ENCODE measurements at places on chromosomes 2 and 18.
A peak's percentile ranks its signal among the peaks of the same experiment; 100 is the strongest.

GRCh38 chr2:118265873-118266455 lies 177.7 kb downstream of the INSIG2 start:
- H3K4me1 ChIP-seq: no peaks in the 10 kb centered on the region
- no peak for DNase-seq
- H3K36me3 ChIP-seq: no peaks in the 10 kb centered on the region

DNA sequence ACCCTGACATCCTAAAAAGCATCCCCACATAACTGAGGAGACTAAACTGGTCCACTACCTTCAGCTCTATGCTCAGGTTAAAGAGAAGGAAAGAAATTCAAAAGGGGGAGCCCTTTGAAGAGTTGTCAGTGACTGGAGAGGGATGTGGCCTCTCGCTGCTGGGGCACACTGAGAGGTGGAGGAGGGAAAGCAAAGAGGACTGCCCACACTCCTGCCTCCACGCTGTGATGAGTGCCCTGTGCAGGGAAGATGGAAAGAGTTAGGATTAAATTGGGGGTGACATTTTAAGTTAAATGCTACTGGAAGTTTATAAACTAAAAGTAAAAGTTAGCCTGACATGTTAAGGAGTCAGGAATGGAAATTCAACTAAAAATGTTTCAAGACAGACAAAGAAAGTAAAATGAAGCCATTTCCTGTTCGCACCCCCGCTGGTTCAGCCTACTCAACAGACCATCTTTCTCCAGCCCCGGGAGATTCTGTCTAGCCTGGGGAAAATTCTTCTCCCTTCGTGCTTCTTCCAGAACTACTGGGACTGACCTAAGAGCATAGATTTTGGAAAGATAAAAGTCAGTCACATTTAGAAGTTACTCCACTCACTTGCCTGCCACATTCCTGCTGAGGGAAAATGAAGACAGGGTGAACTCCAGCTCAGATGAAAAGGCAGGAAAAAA lies 17.8 kb upstream of the INO80C start:
- H3K27ac ChIP-seq: no peak overlapping the region
- H3K4me3 ChIP-seq: no peak overlapping the region
- H3K4me1 ChIP-seq: peaks cover 1% of the 10 kb centered on the region
- no peaks in the 10 kb centered on the region for H3K27me3 ChIP-seq

DNA sequence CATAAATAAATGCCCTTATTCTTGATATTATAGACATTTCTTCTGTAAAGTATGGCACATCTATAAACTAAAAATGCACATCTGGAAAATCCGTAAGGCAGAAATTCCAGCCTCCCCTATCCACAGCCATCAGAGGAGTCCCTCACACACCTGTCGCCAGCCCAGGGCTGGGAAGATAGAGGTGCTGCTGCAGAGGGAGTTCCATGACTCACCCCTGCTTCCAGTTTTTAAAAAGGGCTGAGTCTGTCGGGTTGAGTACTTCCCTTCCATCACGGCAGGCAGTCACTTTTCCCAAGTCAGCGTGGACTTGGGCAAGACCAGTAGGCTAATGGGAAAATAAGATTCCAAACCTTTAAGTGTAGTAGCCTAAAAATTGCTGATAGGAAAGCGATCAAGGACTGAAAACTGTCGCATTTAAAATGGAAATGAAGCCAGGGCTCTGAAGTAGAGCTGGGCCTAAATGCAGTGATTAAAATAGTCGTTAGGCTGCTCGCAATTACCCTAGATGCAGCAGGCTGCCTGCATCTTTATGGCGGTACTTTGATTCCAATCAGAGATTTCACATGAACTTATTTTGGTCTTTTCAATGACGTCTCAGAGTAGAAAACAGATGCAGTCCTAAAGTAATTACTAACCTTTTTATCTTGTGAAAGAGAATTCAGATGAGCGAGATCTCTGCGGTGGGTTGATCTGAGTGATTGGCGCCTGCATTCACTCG lies 280.5 kb downstream of the AGAP1 start:
- DNase-seq: no peak
- H3K4me3 ChIP-seq: no peak overlapping the region
- H3K36me3 ChIP-seq: no peaks in the 10 kb centered on the region
- H3K27me3 ChIP-seq: no peaks in the 10 kb centered on the region
- no peaks in the 10 kb centered on the region for H3K4me1 ChIP-seq
- H3K27ac ChIP-seq: no peak overlapping the region

DNA sequence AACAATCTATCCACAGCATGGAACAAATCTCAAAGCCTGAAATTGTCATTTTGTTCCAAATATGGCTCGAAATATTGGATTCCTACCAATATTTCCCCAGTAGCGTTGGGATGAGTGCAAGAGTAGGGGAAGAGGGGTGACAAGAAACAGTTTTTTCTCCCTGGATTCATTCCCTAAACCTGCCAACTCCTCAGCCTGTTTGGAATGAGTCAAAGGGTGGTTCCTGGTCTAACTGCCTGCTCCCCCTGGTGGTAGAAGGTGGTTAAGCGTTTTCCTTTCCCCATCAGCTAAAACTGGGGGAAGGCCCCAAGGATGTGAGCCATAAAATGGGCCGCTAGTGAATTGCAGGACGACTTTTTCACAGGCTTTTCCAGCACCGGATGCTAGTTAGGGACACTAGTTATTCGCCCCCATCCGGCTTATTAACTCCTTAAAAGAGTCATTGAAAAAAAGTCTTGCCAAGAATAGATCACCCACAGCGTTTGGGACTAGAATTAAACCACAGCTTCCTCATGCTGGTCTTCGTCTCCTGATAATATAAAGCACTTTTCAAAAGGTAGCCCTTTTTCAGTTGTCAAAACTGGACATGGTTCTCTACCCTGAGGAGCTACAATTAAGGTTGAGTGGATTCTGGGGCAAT lies 72.5 kb downstream of the DHRS9 start:
- no peaks in the 10 kb centered on the region for H3K36me3 ChIP-seq
- 0 out of 2 replicates have a peak, but pooled peaks cover 1% of the 10 kb centered on the region for H3K4me1 ChIP-seq
- no peak overlapping the region for H3K4me3 ChIP-seq
- no peaks in the 10 kb centered on the region for H3K27me3 ChIP-seq
- no peak overlapping the region for H3K27ac ChIP-seq
- peak; percentile 43 for DNase-seq

- no peaks in the 10 kb centered on the region for H3K36me3 ChIP-seq
- no peak overlapping the region for H3K27ac ChIP-seq
- H3K4me1 ChIP-seq: no peaks in the 10 kb centered on the region
- H3K27me3 ChIP-seq: no peaks in the 10 kb centered on the region
- no peak overlapping the region for H3K4me3 ChIP-seq
Observed at GRCh38 chr2:185466915-185467314, 271.7 kb upstream of the FSIP2 start.

GRCh38 chr18:46728219-46728930 lies 28.5 kb downstream of the ST8SIA5 start:
- no peak overlapping the region for H3K27ac ChIP-seq
- H3K36me3 ChIP-seq: no peaks in the 10 kb centered on the region
- DNase-seq: no peak
- H3K27me3 ChIP-seq: no peaks in the 10 kb centered on the region
- H3K4me1 ChIP-seq: no peaks in the 10 kb centered on the region

- H3K4me3 ChIP-seq: no peak overlapping the region
- H3K36me3 ChIP-seq: no peaks in the 10 kb centered on the region
- no peak for DNase-seq
Observed at GRCh38 chr2:144505245-144505831, 14.6 kb downstream of the ZEB2 start.

DNA sequence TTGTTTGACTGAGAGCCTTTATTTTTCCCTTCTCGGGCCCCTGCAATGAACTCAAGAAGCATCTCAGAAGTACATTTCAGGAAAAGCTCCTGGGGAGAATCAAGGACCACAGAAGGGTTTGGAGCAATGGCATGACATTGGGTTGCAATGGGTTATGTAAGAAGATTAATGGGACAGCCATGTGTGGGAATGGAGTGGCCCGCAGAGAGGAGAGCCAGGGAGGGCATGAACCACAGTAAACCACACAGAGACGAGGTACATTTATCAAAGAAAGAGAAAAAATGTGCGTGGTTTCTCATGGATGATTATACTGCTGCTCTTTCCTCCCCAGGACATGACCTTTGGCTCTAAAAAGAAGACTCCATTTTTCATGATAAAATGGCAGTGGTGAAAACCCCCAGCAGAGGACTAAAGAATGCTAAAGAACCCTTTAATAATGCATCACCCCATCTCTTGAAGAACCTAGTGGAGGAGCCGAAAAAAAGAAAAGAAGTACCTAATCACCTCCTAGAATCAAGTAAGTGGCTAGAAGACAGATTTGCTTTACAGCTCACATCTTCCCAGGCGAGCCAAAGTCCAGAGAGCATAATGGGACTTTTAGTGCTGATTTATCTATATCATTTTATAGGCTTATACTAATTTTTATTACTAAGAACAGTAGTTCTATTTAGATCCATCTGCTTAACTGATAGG lies 1.7 kb downstream of the CFAP221 start:
- H3K4me3 ChIP-seq: no peak overlapping the region
- DNase-seq: no peak
- no peaks in the 10 kb centered on the region for H3K36me3 ChIP-seq
- no peak overlapping the region for H3K27ac ChIP-seq
- no peaks in the 10 kb centered on the region for H3K4me1 ChIP-seq
- no peaks in the 10 kb centered on the region for H3K27me3 ChIP-seq

DNA sequence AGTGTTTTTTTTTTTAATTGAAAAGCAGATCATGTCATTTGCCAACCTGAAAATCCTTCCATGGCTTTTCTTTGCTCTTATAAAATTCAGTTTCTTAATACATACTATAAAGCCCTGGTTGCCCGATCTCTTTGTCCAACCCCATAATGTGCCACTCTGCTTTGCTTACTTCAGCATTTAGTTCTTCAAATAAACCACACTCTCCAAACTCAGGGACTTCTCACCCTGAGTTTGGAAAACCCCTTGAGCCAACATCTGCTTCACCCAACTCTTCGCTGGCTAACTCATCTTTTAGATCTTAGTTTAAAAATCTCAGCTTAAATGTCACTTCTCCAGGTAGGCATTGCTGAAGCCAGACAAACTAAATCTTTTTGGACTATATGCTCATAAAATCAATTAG lies 1.3 kb upstream of the STAT1 start:
- peaks cover 2% of the 10 kb centered on the region for H3K27me3 ChIP-seq
- no peak overlapping the region for H3K27ac ChIP-seq
- no peaks in the 10 kb centered on the region for H3K4me1 ChIP-seq
- no peak overlapping the region for H3K4me3 ChIP-seq

Data from iPS DF 6.9 (cell line).